ENCODE measurements at places on chromosomes 12 and 14. TPM values are rescaled to one million over a fixed set of nuclear protein-coding genes. Genes with fewer than 3 reads are reported as not detected.

PTPRR gene
- total RNA-seq = 2.5 TPM

RFLNA gene
- total RNA-seq = not detected

TDRD9 gene
- total RNA-seq = not detected

PIK3C2G gene
- not detected for total RNA-seq

COQ5 gene
- total RNA-seq = 50.4 TPM

ACRBP gene
- not detected for total RNA-seq

NTS gene
- total RNA-seq = 0.56 TPM

SVOP gene
- 0.07 TPM for total RNA-seq

KRT73 gene
- total RNA-seq = not detected

NOVA1 gene
- total RNA-seq = not detected

PAH gene
- not detected for total RNA-seq

PSMD9 gene
- total RNA-seq = 162 TPM

PRR4 gene
- 1.8 TPM for total RNA-seq

RNU4-1 gene
- not detected for total RNA-seq

IFNG-AS1 gene
- total RNA-seq = not detected

PRB2 gene
- total RNA-seq = not detected

SRRM4 gene
- not detected for total RNA-seq

ACOT6 gene
- total RNA-seq = not detected

SLC25A21 gene
- total RNA-seq = 0.37 TPM

PLEKHG7 gene
- not detected for total RNA-seq

C14orf93 gene
- 7.4 TPM for total RNA-seq

TMEM229B gene
- 5.8 TPM for total RNA-seq

GPRC5D gene
- not detected for total RNA-seq

NINJ2 gene
- total RNA-seq = 0.50 TPM

ZNF605 gene
- total RNA-seq = 5.5 TPM

RBP5 gene
- total RNA-seq = not detected

TAS2R20 gene
- 0.05 TPM for total RNA-seq

PTGR2 gene
- total RNA-seq = 4.3 TPM

CNTN1 gene
- total RNA-seq = 0.20 TPM

GLI1 gene
- 4.0 TPM for total RNA-seq

FGF23 gene
- total RNA-seq = not detected

OAS1 gene
- total RNA-seq = 5.2 TPM

TEX52 gene
- total RNA-seq = not detected

RAPGEF3 gene
- total RNA-seq = 4.1 TPM

LBHD2 gene
- total RNA-seq = not detected

TAS2R14 gene
- 0.74 TPM for total RNA-seq

B4GALNT3 gene
- total RNA-seq = 0.27 TPM

SERPINA12 gene
- not detected for total RNA-seq

FOXN4 gene
- total RNA-seq = not detected

SRSF9 gene
- 280 TPM for total RNA-seq

BCL2L14 gene
- not detected for total RNA-seq

PPM1H gene
- total RNA-seq = 3.0 TPM

KRT78 gene
- 0.13 TPM for total RNA-seq

CLEC1A gene
- not detected for total RNA-seq

TAS2R31 gene
- 0.40 TPM for total RNA-seq

TAS2R7 gene
- not detected for total RNA-seq

RTN1 gene
- total RNA-seq = 13.9 TPM

DAO gene
- not detected for total RNA-seq

GLS2 gene
- not detected for total RNA-seq

DLGAP5 gene
- 53.6 TPM for total RNA-seq

ACSM4 gene
- not detected for total RNA-seq

RASSF8 gene
- total RNA-seq = 33.5 TPM

ART4 gene
- total RNA-seq = not detected

MYH6 gene
- total RNA-seq = not detected

HAL gene
- total RNA-seq = not detected

DBX2 gene
- total RNA-seq = not detected
